ENCODE measurements at places on chromosomes 1 and 21. TPM values are rescaled to one million over a fixed set of nuclear protein-coding genes. Genes with fewer than 3 reads are reported as not detected.

Gene MYCL
- not detected for polyA plus RNA-seq

Gene GJC2
- 0.50 TPM for polyA plus RNA-seq

DNA sequence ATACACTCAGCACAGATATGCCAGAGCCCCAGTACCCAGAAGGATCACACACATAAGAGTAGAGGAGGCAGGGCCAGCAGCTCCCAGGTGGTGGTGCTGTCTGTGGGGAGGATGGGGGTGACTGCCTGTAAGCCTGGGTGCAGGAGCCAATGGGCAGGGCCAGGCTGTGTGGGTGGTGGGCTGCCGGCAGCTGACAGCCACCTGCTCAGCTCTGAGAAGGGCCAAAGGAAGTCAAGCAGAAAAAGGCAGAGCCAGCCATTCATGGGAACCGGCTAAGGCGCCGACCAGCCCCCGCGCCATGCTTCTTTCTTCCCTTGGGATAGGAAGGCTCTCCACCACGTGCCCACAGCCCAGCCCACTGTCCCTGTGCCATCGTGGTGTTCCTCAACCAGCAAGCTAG is 14.1 kb downstream of the PIK3C2B start:
- no peak for DNase-seq

Gene HOOK1
- polyA plus RNA-seq, result 0.13 TPM

Gene TIMM17A
- 34.4 TPM for polyA plus RNA-seq

Data from aorta (tissue), 5 donors.